Stimulated activated naive CD4-positive, alpha-beta T cell treated with Interleukin-2 at 50 U/mL for 16 hours (primary cell): ENCODE measurements at places on chromosomes 12 and 14.

DNA sequence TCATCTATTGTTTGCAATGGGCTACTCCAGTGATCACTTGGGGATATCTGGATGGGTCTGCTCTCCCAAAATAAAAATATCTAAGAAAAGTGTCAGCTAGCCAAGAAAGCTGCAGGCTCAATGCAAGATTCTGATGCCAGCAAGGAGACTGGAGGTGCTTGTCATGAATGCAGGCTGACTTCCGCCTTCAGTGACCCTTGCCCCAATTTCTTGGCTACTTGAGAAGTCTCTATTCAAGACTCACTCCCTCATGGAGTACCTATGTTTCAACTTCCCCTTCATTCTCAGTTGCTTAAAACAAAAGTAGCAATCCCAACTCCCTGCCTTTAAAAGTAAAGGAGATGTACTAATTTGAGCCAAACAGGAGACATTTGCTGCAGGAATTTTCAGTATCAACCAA lies 123.9 kb downstream of the GPR65 start:
- no peak for DNase-seq

DNA sequence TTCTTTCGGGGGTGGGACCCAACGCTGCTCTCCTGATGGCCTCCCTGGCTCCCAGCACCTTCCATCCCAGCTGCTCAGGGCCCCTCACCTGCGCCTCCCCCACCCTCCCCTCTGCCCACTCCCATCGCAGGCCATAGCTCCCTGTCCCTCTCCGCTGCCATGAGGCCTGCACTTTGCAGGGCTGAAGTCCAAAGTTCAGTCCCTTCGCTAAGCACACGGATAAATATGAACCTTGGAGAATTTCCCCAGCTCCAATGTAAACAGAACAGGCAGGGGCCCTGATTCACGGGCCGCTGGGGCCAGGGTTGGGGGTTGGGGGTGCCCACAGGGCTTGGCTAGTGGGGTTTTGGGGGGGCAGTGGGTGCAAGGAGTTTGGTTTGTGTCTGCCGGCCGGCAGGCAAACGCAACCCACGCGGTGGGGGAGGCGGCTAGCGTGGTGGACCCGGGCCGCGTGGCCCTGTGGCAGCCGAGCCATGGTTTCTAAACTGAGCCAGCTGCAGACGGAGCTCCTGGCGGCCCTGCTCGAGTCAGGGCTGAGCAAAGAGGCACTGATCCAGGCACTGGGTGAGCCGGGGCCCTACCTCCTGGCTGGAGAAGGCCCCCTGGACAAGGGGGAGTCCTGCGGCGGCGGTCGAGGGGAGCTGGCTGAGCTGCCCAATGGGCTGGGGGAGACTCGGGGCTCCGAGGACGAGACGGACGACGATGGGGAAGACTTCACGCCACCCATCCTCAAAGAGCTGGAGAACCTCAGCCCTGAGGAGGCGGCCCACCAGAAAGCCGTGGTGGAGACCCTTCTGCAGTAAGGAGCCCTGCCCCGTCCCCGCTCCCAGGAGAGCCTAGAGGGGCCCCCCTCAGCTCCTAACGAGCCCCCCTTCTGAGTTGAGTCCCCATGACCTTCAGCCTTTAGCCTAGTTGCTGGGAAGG lies at the start of gene HNF1A:
Gene HNF1A (plus strand): TSS at position 248 of the 924 bp plus-strand sequence. CDS start 226 bp downstream, at position 474.
- no peak for DNase-seq

GRCh38 chr12:84463741-84464495 lies 448.7 kb downstream of the SLC6A15 start:
- DNase-seq = no peak

DNA sequence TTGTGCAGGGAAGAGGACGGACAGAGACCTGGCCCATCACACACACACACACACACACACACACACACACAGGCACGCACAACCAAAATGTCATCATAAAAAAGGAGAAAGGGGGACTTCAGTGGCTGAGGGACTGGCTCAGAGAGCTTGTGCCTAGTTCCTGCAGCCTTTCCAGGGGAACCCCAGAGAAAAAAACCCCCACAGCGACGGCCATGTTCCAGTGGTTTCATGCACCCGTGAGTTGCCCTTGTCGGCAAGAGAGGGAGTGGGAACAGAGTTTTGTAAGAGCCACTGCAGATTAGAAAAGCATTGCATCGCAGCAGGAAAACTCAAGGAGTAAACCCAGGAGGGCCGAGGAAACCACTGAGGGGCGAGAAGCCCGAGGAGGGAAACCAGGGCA lies 24.5 kb upstream of the FBXO21 start:
- no peak for DNase-seq

- DNase-seq = no peak
Observed at GRCh38 chr14:61323970-61324369, 2.6 kb downstream of the PRKCH start.
